ENCODE measurements at places on chromosomes 2 and 18.

DNA sequence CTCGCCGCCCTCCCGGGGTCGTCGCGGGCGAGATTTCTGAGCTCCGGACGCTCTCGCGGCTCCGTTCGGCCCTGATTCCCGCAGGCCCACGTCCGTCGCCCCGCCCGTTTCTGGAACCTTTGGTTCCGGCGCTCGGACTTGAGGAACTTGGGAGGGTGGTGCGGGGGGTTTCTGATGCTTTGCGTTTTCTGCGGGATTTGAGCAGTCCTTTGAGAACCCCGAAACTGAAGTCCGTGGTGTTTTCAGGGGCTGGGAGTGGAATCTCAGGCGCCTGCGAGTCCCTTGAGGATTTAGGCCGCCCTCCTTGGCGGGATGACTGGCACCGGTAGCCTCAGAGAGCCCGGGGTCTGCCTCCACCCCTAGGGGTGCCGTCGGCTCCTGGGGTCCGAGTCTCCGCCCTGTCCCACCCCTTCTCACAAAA is 336 bp downstream of the THNSL2 start:
- DNase-seq, result no peak

GRCh38 chr18:66674286-66674685 is 70.4 kb upstream of the CDH19 start:
- no peak for DNase-seq

DNA sequence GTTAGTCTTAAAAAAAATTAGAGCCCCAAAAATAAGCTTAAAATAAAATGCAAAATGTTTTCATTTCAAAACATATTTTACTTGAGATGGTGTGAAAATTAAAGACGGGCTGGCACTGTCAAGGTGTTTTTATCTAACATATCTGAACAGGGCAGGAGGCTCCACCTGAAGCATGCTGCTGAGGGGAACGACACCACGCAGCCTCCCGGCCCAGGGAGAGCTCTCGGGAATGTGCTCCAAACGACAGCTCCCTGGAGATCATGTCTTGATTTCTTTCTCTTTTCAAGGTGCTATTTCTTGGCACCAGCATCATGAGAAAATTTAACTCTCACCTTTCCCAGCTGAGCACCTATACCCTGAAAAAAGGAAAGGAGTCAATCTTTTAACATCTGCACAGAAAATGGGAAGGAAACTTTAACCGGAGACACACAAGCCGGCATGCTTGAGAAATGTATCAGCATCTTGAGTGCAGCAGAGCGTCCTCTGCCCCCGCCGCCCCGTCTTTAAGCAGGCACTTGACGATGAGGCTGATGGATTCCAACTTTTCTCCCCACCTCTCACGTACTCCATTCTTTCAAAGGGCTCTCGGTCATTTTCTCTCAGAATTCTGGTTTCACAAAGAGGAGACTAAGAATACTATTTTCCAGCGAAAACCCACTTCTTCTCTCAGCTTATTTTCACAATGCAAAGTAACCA is 56.6 kb downstream of the EIPR1 start:
- DNase-seq, result no peak

DNA sequence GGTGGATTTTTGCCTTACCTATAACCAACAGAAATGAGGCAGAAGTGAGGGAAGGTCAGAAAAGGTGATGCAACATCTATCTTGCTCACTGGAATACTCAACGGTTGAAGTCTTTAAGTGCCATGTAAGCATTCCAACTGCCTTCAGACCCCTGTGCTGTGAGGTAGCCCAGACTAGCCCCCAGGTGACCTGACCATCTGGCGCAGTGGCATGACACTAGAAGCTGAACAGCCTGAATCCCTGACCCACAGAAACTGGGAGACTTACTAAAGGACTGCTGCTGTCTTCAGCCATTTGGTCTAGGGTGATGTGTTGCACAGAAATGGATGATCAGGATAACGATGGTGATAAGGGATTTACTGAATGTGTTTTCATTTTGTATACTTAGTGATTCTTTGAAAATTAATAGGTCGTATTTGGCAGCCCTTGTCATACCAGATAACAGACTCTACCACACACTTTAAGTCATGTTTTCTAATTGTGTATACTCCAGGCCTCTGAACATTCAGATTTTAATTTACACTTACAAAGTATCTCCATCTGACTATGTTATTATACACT is 161.5 kb downstream of the STK39 start:
- DNase-seq, result no peak

GRCh38 chr18:27061488-27062095 is 123.5 kb downstream of the CHST9 start:
- no peak for DNase-seq

- DNase-seq, result peak; percentile 10
Measured at GRCh38 chr18:45464619-45465018, 150.7 kb upstream of the SLC14A2 start.

DNA sequence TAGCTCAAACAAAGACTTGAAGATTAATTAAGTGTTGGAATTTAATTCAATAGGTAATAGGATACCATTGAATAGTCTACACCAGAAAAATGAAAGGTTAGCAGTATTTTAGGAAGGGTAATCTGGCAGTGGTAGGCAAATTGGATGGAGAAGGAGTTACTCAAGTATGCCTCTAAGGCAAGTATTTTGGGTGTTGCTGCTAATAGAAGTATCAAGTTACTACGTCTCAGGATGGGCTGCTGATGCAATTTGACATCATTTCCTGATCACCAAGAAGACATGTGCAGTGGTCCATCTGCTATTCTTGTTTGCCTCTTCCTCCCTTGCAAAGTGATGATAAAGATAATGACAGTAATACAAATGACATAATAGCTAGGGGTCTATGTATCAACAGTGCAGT is 485.3 kb downstream of the TGIF1 start:
- no peak for DNase-seq

- DNase-seq, result no peak
Measured at GRCh38 chr2:173252581-173252980, 102.1 kb upstream of the CDCA7 start.

- DNase-seq, result no peak
Measured at GRCh38 chr2:42516418-42516901, 22.7 kb upstream of the KCNG3 start.

GRCh38 chr2:212539072-212539880 is 674 bp upstream of the ERBB4 start:
- DNase-seq, result peak; percentile 43
